Non-pigmented ciliary epithelial cell (primary cell): ENCODE measurements at places on chromosomes 12 and 14.
A peak's percentile ranks its signal among the peaks of the same experiment; 100 is the strongest.

GRCh38 chr12:62683776-62684569, 217.3 kb downstream of the MON2 start:
- DNase-seq: no peak

DNA sequence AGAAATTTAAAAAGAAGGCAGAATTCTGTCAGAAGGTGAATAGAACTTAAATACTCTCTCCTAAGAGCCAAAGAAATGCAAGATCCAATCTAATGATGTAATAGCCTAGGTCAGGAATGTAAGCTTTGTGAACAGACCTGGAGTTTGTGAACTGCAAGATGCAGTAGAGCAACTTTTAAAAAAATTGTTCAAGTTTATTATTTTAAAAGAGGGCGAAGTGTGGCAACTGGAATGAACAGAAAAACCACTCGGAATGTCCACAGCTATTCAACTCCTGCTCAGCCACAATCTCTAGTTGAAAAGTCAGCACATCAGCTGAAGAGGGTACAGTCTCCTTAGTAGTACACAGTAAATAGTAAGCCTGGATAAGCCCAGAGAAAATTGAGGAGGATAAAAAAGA, 228.8 kb downstream of the PPFIA2 start:
- DNase-seq: peak; percentile 24

GRCh38 chr12:122395319-122395718, 27.1 kb downstream of the CLIP1 start:
- DNase-seq: peak; percentile 66

GRCh38 chr12:12784116-12784515, 1.3 kb upstream of the APOLD1 start:
- DNase-seq: no peak

- no peak for DNase-seq
These were observed 13.9 kb downstream of the SLC35E3 start for GRCh38 chr12:68759852-68760251.
